ENCODE measurements at places on chromosomes 3 and 15.
A peak's percentile ranks its signal among the peaks of the same experiment; 100 is the strongest.

DNA sequence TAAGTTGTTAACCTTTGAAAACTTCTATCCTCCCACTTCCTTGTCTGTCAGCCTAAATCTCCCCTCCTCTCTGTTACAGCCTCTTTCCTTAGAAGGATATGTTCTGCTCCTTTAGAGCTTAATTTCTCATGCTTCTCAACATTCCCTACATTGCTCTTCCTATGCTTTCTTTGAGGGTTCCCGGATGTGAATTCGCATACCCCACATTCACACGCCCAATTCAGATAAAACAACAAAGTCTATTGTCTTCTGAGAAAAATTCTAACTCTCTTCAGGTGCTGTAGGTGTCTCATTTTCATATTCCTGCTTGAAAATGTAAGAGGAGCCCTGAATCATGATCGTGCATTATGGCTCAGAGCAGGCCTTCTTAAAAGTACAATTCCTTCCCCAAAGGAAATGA, 171.8 kb upstream of the DPH6 start:
- DNase-seq, result no peak

GRCh38 chr15:35602836-35603235, 56.9 kb upstream of the DPH6 start:
- no peak for DNase-seq

DNA sequence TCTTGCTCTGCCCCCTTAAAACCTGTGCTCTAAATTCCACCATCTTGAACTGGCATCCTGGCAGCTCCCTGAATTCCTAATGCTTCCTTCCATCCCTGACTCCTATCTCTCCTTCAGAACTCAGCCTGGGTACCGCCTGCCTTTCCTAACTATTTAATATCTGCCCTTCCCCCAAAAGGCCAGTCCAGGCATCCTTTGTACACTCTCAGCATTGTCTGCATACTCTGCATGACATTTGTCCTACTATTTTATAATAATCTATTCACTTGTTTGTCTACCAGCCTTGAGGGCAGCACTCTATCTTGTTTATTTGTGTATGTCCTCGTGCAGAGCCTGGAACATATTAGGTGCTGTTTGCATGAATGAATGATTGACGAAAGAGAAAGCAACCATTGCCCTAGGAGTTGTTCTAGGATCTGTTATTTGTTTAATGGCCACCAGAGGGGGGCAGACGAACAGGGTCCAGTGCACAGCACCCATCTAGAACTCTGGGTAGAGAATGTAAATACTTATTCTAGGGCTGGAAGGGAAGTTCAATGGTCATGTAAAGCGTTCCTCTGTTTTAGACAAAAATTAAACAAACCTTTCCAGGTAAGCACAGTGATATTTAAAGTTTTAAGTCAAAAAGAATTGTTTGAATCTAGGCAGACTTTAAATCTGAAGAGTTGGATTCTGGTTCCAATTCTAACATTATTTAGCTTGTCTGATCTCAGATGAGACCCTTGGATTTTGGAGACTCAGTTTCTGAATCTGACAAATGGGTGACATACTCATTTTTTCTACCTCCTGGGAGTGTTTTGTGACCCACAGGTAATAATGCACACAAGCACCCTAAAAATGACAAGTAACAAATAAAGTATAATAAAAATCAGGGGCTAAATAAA, 125.8 kb upstream of the GALNT15 start:
- DNase-seq, result peak; percentile 58

GRCh38 chr3:114365909-114366308, 72.1 kb downstream of the TIGIT start:
- no peak for DNase-seq

- no peak for DNase-seq
These were observed 41.9 kb upstream of the SPESP1 start for GRCh38 chr15:68888419-68888818.

- DNase-seq, result no peak
These were observed 7.0 kb upstream of the FRMD4B start for GRCh38 chr3:69392850-69393249.

DNA sequence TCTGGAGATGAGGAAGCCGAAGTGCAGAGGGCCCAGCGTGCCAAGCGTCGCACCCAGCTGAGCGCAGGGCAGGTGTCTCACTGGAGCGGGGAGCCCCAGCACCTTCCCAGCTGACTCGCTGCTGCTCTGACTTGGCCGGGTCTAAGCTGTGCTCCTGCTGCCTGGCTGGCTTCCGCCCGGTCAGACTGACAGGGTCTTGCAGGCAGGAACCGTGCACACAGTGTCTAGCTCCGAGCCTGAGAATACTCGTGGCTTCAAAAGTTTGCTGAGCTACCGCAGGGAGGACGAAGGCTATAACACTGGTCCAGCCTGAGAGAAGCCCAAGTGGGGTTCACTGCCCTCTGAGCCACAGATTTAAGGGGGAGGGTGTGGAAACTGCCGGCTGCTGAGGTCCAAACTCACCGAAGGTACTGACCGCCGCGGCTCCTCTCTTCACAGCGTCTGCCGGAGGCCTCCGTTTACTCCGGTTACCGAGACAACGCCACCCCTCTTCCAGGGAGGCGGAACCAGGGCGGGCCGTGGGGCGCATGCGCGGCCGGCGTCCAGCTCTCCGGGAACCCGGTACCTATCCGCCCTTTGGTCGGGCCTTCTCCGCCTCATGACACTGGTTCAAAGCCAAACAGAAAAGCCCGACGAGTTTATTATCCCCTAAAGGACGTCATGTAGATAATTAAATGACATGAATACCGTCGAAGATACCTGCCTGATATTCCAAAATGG, at the start of gene CFAP44:
TSS of gene CFAP44 (minus strand) at position 443 of the 720 bp plus-strand sequence. CDS start 7,829 bp downstream, outside the sequence.
- no peak for DNase-seq

GRCh38 chr3:37892927-37893600, 31.4 kb downstream of the CTDSPL start:
- no peak for DNase-seq

DNA sequence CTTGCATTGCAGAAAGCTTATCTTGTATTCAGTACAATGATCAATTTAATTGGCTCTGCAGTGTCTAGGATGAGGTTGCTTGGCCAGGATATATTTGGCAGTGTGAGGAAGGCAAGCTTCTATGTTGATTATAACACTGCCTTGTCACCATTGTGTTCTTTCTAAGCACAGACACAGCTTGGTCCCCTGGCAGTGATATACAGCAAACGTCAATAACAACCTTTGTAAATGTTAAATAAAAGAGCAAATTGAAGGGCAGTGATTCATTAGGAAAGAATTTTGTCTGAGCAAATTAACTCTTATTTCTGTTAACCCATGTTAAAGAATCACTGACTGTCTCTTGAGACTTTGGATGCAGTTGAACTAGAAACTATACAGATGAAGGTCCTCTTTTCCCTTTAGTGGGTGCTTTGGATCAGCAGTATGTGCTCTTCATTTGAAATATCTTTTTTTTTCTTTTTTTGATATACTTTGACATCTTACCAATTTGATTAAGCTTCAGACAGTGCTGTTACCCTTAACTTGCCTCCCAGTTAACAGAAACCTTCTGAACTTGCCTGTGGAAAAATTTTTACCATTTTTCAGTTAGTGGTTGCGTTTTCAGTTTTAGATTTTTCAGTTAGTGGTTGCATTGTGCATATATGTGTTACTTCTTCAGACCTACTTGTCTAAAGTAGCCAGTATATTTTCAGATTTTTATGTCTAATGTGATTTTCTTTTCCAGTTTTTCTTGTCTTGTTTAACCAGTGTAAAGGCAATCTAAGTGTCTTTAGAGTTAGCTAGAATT, 199.8 kb downstream of the TCF12 start:
- DNase-seq, result no peak

GRCh38 chr3:116029266-116029665, 406.0 kb downstream of the GAP43 start:
- no peak for DNase-seq

All from NCI-H1694 (cell line).